ENCODE measurements at places on chromosomes 16 and 17.

DNA sequence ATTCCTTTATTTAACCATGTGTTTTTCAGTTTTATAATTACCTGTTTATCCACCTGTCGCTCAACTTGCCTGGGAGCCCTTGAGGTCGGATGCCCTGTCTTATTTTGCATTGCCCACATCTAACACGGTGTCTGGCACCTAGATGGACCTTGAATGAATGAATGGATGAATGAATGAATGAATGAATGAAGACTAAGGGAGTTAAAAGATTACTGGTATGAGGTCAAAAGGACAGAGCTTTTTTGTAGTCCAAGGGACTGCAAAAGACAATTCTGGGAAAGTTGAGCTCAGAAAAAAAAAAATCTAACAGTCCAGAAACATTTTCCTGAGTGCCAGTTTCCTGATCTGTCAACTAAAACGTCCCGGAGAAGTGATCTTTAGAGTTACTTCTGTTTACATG is 244.6 kb upstream of the MYOCD start:
- no peak for DNase-seq

DNA sequence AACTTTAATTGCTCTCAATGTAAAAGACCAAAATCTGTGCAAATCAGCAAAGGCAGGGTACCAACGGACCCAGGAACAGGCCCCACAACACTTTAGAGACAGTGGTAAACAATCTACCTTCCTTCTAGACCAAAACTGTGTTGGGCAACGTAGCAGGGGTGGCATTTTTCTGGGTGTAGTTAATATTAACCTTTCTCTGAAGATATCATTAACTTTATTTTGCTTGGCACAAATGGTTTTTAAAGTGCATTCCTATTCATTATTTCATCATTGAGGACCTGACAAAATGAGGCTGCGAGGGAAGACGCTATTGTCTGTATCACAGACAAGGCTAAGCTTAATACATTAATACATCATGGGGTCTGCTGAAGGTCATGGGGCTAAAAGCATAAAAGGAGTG is 37.9 kb upstream of the TRAP1 start:
- peak; percentile 18 for DNase-seq

DNA sequence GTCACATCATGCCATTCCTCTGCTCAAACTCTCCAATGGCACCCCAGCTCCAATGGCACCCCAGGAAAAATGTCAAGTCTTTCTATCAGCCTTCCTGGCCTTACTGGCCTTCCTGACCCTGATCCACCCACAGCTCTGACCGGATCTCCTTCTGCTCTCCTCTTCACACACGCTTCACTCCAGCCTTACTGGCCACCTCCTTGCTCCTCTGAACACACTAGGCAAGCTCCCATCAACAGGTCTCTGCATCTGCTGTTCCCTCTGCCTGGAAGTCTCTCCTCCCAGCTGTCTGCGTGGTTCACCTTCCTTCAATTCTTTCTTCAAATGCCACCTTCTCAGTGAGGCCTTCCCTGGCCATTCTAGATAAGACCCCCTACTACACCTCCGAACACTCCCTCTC is 43.4 kb downstream of the MYO1D start:
- no peak for DNase-seq

GRCh38 chr16:69270395-69270794 is 40.8 kb upstream of the VPS4A start:
- peak; percentile 66 for DNase-seq

DNA sequence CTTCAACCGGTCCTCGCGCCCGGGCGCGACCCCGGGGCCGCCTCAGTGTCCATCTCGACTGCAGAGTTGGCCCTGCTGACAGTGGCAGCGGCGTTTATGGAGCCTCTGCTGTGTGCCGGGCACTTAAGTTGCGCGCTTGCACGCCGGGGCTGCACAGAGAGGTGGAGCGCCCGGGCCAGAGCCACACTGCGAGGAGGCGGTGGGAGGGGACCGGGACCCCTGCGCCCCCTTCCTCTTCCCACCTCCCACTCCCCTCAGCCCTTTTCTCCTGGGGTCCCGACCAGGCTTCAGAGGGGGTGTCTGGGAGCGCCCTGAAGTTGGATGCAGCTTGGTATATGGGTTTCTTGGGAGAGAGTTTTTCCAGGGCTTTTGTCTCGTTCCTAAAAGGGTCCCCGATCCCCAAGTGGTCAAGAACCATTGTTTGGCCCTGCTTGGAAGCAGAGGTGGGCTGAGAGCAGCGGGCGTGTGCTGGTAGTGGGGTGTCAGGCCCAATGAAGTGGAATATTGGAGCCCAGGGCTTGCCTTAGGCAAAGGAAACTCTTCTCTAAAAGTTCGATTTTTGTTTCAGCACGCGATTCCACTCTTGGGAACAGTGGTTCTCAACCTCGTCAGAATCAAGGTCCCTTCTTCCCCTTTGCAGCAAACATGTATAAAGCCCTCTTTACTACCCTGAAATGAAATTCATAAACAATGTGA is 605 bp downstream of the MRTFB start:
- peak; percentile 6 for DNase-seq

DNA sequence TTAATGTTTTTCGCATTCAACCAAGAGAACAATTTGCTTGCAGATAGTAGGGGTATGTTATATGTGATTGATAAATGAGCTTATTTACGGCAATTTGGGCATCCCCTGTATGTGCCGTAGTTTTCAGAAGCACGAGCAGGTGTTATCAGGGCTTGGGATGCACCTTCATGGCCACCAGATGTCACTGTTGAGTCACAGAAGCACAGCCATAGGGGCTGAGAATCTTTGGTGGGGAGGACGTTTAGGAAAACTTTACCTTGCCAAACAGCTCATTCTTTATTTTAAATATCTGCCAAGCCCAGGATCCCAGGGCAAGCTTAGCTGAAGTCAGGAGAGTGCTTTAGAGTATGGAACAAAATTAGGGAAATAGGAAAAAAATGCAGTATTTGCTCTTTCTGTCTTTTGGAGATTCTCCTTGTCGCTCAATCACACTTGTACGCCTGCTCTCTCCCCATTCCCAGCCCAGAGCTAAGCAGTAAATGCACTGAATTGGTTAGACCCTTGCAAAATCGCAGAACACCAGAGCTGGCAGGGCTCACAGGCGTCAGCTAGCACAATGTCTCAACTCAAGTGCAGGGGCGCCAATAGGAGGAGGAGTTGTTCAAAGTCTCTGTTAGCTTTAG is 93.6 kb upstream of the MPHOSPH6 start:
- DNase-seq: peak; percentile 62

GRCh38 chr17:16991349-16992009 is 19.6 kb upstream of the TNFRSF13B start:
- peak; percentile 76 for DNase-seq

- DNase-seq: no peak
Measured at GRCh38 chr16:12501707-12502457, 301.8 kb downstream of the CPPED1 start.

DNA sequence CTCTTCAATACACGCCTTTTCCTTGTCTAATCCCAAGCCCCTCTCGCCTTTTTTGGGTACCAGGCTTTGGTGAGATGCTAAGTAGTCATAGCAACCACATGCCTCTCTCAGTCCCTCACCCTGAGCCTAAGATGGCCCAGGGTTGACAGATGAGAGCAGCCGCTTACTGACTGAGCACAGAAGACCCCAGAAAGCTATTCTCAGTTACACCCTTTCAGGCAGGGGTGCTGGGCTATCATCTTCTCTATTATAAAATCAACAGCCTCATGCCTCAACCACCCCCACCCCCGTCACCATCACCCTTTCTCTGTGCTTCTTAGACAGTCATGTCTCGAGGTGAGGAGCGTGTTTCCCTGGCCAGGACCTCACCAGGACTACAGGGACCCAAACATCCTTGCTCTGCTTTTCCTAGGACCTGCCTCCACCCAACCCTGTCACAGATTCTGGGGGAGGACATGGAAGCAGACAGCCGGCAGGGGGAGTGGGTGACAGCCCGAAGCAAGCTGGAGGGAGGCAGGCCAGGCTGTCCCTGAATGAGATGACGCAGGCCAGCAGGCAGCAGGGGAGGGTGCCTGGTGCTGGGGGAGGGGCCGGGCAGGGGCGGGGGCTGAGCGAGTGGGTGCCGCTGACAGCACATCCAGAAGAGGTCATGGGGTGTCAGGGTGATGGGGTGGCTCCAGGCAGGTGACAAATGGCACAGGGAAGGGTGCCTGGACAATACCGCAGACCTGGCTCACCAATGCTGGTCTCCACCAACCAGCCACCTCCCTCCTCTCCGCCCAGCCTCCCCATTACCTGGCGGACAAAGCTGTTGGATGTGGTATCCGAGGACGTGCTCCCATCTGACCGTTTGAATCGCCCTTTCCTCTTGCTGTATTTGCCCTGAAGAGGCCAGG is 3.1 kb downstream of the CACNB1 start:
- DNase-seq: peak; percentile 75

- DNase-seq: no peak
Measured at GRCh38 chr17:74088285-74088933, 115.1 kb upstream of the RPL38 start.

GRCh38 chr17:72829883-72830282 is 262.6 kb downstream of the SLC39A11 start:
- no peak for DNase-seq

DNA sequence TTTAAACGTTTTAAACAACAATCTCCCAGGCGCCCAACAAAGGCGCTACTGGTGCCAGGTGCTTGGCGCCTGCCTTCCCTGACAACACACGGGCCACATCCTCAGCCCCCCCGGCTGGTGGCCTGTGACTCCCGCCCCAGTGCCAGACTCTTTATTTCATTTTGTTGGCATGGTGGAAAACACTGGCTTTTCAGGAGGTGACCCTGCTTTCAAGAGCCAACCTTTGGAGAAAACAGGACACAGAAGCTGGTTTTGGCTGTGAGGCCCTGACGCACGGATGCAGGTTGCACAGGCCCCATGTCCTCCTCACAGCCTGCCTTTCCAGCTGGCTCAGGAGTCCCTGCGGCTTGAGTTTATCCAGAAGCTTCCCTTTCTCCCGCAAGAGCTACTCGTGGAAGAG is 100.0 kb downstream of the METRNL start:
- no peak for DNase-seq

- no peak for DNase-seq
Measured at GRCh38 chr16:88064011-88064888, 113.0 kb downstream of the BANP start.

DNA sequence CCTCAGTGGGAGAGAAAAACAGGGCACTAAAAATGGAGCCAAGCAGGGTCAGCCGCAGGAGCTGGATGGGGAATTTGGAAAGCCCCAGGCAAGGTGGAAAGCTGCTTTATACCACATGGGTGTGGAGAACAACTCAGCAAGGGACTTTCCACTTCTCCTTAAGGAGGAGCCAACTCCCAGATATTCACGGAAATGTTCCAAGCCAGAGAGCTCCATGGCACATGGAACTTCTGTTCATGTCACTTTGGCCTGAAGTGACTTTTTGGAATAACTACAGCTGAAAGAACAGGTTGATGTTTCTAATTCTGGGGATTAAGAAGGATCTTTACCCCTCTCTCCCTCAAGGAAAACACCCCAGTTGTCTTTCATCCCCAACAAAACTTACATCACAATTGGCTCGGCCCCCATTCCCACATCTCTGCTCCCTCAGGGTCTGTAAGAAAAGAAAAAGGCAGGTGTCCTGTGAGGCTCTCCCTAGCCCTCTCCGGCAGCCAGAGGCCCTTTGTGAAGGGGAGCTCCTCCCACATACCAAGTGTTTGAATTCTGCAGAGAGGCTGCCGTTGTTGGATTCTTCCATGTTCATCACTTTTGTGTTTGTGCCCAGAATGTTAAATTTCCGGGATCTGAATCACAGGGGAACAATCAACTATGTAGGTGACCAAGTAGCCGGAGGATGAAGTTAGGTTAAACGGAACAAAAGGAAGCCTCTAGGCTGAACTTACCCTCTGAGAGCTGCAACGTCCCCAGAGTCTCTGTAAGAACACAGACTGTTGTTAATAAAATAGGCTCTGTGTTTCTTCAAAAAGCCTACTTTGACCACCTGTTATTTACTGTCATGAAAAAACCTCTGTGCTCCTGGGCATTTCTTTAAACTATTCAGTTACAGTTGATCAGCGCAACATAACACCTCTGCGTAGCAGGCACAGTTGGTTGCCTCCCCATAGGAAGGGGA is 41.0 kb downstream of the STAT5A start:
- peak; percentile 86 for DNase-seq

- no peak for DNase-seq
Measured at GRCh38 chr16:4927661-4928060, 9.3 kb downstream of the PPL start.

DNA sequence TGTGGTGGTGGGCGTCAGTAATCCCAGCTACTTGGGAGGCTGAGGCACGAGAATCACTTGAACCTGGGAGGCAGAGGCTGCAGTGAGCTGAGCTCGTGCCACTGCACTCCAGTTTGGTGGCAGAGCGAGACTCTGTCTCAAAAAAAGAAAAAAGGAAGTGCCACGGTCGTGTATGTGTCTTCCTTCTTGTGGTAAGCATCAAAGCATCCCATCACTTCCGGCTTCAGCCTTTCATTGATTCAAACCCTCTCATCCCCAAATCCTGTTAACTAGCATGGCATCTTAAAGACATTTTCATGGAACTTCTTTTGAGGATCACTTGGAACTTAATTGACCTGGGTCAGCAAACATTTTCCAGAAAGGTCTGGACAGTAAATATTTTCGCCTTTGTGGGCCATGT is 126.2 kb downstream of the CPPED1 start:
- DNase-seq: no peak

- no peak for DNase-seq
Measured at GRCh38 chr17:51510940-51511339, 250.6 kb downstream of the UTP18 start.

DNA sequence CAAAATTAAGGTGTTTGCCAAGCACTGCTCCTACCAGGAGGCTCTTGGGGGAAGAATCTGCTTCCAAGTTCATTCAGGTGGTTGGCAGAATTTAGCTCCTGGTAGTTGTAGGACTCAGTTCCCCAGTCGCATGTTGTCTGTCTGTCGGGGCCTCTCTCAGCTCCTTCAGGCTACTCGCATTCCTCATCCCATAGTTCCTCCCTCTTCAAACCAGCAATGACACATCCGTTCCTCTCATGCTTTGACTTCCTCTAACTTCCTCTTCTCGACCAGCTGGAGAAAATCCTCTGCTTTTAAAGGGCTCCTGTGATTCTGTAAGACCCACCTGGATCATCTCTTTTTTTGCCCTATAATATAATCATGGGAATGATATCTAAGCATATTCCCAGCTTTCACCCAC is 108.1 kb downstream of the PMP22 start:
- peak; percentile 77 for DNase-seq

GRCh38 chr16:79066561-79066960 is 534.0 kb downstream of the MAF start:
- DNase-seq: no peak

DNA sequence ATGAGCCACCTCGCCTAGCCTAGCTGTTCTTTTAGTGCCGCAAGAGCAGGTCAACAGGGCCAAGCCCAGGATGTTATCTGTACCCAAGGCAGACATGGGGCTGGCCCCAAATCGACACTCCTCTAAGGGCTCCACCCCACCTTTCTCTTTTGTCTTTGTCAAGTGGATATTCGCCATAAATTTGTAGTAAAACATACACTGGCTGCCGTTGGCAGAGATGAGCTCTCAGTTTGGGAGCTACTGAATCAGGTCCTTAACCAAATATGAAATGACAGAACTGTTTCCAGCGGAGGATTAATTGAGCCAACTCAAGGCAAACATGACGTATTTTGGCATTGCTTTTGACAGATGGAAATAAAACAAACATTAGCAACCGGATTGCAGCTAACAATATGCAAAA is 556.9 kb upstream of the CDH5 start:
- no peak for DNase-seq

Measured in EH (cell line).